G401 (cell line): ENCODE measurements at places on chromosomes 12 and 14. TPM values are rescaled to one million over a fixed set of nuclear protein-coding genes. Genes with fewer than 3 reads are reported as not detected.

Gene PRB2
- not detected in 2 replicates for total RNA-seq

Gene ERP27
- total RNA-seq = not detected in 2 replicates

Gene DIO2
- not detected in 2 replicates for total RNA-seq

Gene PTPRB
- total RNA-seq = not detected in 2 replicates

Gene LRRK2
- total RNA-seq = not detected in 2 replicates

Gene GPR84
- total RNA-seq = 1.0 TPM in 1 of 2 replicates, not detected in the other

Gene SLC22A17
- 21.3 and 25.9 TPM in 2 replicates for total RNA-seq

Gene GOLGA5
- 11.2 and 22.8 TPM in 2 replicates for total RNA-seq

Gene CDKL1
- 0.27 and 0.80 TPM in 2 replicates for total RNA-seq

Gene KRT8
- 3,912 and 3,929 TPM in 2 replicates for total RNA-seq

Gene PFKM
- 71.9 and 90.2 TPM in 2 replicates for total RNA-seq

Gene TESPA1
- total RNA-seq = not detected in 2 replicates

Gene SLC6A15
- total RNA-seq = 4.7 and 16.9 TPM in 2 replicates
